ENCODE measurements at places on chromosomes 5 and 9.

DNA sequence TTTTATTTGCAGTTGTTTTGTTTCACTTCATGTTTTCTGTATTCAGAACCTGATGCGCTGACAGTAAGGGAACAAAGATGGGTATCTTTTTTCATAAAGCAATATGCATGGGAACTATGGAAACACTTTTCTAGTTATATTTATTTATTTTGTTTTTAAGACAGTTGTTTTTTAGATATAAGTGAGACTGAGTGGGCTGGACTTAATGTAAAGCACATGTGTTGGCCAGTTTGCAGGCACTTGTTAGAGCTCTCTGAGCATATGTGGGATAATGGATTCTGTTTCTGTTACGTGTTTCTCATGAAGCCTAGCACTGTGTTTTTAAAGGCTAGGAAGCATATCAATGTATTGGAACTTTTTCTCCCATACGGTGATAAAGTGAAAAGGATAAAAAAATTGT is 164.1 kb downstream of the PRR16 start:
- no peak for DNase-seq

GRCh38 chr9:124758061-124758460 is 13.1 kb downstream of the NR6A1 start:
- DNase-seq, result no peak

GRCh38 chr9:16532272-16532671 is 338.2 kb downstream of the BNC2 start:
- DNase-seq, result no peak

DNA sequence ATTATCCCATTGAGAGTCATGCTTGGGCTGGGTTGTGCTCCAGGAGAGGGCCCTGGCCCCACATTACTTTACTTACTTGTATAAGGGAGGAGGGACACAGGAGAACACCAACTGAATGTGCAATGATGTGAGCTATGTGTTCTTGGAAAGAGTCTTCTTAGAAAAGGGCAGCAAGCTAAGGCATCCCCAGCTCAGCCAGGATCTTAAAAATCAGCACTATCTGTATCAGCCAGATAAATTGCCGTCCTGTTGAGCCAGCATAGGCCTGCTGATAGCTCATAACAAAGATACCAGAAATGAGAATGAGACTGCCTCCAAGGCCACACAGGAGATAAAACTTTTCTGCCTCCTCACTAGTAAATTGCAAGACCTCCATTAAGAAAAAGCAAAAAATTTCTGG is 357.5 kb downstream of the CAAP1 start:
- no peak for DNase-seq

DNA sequence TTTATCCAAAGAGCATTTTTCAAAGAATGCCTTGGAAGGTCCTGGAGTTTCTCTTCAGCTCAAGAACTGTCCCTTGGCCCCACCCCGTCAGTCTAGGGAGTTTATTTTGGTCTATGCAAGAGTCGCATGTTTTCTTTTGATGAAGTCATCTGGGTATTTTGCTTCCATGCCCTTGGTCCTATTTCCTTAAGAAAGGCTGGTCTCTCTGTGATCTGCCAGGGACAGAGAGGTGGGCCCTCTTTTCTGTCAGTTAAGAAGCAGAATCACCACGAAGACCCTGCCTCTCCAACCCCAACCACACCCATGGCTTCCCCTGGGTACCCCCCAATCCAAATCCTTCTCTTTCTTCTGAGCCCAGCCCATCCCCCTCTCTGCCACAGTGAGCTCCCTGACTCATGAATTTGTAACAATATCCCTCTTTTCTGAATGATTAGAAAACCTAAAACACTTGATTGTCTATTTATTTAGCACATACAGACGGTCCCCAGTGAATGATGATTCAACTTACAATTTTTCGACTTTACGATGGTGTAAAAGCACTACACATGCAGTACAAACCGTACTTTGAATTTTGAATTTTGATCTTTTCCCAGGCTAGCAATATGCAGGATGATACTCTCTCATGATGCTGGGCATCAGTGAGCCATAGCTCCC is 163.5 kb upstream of the ADRA1B start:
- DNase-seq, result no peak

GRCh38 chr5:179292681-179293635 is 52.3 kb downstream of the ADAMTS2 start:
- no peak for DNase-seq

- DNase-seq, result no peak
Observed at GRCh38 chr9:98010445-98010844, 27.3 kb downstream of the ANP32B start.

GRCh38 chr5:178108966-178109365 is 4.4 kb upstream of the N4BP3 start:
- DNase-seq, result no peak

DNA sequence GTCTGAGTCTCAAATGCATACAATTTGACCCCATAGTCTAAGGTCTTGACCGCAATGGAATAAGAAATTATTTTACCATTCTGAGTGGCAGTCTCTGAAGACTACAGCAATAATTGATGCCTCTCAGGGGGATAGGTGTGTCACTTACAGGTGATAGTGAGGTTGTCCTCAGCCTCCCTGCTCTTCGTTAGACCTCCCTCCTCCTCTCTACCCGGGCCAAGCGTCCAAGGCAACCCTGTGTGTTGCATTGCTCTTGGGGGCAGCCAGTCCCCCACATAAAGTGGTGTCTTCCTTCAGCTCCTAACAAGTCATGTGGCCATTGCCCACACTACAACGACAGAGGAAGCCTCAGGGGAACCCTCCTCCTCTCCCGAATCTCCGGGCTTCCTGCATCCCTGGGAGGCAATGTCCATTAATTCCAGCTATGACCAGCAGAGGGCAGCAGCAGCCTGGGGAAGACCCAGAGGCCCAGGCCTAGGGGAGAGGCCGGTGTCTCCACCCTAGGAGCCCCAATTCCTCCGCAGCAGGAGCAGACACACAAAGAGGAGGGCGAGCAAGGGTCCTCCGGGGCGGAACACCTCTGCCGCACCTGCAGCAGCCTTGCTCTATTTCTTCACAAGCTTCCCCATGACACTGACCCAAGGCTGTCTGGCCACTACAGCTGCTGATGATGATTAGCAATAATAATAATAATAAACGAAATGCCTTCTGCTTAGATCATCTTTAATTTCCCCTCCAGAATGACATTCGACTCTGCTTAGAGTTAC is 134.8 kb downstream of the KCNIP1 start:
- DNase-seq, result peak; percentile 64

- no peak for DNase-seq
Observed at GRCh38 chr9:130842545-130842944, 7.5 kb downstream of the ABL1 start.

Data from activated CD4-positive, alpha-beta T cell treated with anti-CD3 and anti-CD28 coated beads, Interleukin-2, amount 50 U/mL, for 24 hours (primary cell).